ENCODE measurements at places on chromosomes 3 and 15. TPM values are rescaled to one million over a fixed set of nuclear protein-coding genes. Genes with fewer than 3 reads are reported as not detected.
A peak's percentile ranks its signal among the peaks of the same experiment; 100 is the strongest.

DNA sequence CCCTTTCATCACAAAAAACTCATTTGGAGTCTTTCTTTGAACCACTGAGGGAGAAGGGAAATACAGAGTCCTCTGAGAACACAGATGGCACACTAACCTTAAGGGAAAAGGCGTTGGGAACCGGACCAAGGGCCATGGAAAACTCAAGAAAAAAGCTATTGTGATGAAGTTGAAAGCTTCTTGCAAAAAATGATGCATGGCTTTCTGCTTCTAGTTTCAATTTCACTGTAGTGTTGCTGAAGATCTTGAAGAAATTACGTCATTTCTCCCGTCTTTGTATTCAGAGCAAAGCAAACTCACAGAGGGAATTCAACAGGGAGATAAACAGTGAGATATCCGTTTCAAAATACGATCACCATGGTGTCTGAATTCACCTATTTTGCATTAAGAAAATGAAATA is 642.3 kb upstream of the ADAMTS9 start:
- no peaks in the 10 kb centered on the region for H3K27me3 ChIP-seq
- H3K36me3 ChIP-seq, result no peaks in the 10 kb centered on the region
- H3K4me1 ChIP-seq, result peaks cover 4% of the 10 kb centered on the region

- no peak overlapping the region for H3K27ac ChIP-seq
- no peaks in the 10 kb centered on the region for H3K27me3 ChIP-seq
- H3K36me3 ChIP-seq, result no peaks in the 10 kb centered on the region
- no peaks in the 10 kb centered on the region for H3K4me1 ChIP-seq
- no peak overlapping the region for H3K4me3 ChIP-seq
- DNase-seq, result no peak
These were observed 249.1 kb downstream of the OTOL1 start for GRCh38 chr3:161745741-161746140.

GRCh38 chr3:98702166-98702565 is 61.0 kb upstream of the ST3GAL6 start:
- DNase-seq, result no peak
- H3K36me3 ChIP-seq, result no peaks in the 10 kb centered on the region
- H3K27me3 ChIP-seq, result no peaks in the 10 kb centered on the region
- H3K27ac ChIP-seq, result no peak overlapping the region

DNA sequence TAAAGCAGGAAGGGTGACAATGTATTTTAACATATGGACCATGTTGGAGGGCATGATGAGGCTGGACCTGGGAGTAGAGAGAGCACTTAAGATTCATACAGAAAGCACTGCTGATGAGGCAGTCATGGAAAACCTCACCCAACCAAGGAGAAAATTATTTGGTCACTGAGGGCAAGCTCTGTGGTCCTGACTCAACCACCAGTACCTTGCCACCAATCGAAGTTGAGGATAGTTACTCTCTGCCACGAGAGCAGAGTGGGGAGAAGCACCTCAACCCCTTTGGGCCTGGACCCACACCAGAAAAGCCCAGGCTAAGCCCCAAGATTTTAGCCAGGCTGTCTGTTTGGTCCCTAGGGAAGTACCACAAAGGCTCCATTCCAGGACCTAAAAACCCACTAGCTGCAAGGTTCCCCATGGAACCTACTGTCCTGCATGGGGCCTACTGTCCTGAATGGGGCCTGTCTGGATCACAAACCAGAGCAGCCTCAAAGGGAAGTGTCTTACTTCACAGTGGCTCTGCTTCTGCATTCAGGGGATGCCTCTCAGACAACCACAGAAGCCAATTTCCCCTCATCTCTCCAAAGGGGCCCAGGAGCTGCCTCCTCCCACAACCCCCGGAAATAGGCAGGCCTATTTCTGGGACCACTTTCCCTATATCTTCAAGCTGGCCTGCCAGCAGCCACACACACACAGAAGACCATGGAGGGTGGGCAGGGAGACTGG is 4.2 kb downstream of the CCDC71 start:
- H3K4me3 ChIP-seq, result no peak overlapping the region
- no peaks in the 10 kb centered on the region for H3K27me3 ChIP-seq
- peaks cover 32% of the 10 kb centered on the region for H3K36me3 ChIP-seq
- peaks cover 39% of the 10 kb centered on the region for H3K4me1 ChIP-seq
- H3K27ac ChIP-seq, result no peak overlapping the region

- H3K36me3 ChIP-seq, result no peaks in the 10 kb centered on the region
- no peak for DNase-seq
- H3K27me3 ChIP-seq, result no peaks in the 10 kb centered on the region
- no peaks in the 10 kb centered on the region for H3K4me1 ChIP-seq
- no peak overlapping the region for H3K27ac ChIP-seq
These were observed 203.7 kb upstream of the ICE2 start for GRCh38 chr15:60682615-60683014.

GRCh38 chr15:28026221-28026620 is 72.9 kb downstream of the OCA2 start:
- no peaks in the 10 kb centered on the region for H3K27me3 ChIP-seq
- no peak for DNase-seq
- H3K4me1 ChIP-seq, result no peaks in the 10 kb centered on the region
- no peak overlapping the region for H3K27ac ChIP-seq

DNA sequence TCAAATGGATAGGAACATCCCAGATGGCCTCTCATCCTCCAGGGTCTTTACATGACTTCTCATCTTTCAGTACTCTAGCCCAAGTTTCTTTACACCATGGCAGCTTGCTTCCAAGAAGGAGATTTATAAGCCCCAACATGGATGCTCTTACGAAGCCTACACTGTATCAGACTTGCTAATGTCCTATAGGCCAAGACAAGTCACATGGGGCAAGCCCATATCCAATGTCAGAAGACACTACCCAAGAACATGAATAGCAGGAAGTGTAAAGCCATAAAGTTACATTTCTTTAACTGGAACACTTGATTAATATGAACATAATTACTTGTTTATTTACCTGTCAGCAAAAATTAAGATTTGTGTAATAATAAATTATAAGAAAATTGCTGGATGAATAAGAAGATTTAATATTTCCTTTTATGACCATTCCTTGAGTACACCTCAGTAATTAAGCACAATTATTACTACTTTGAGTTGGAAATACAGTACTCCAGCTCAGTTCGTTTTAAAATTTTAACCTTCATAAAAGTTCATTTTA is 5.1 kb downstream of the SPESP1 start:
- no peak overlapping the region for H3K4me3 ChIP-seq
- H3K36me3 ChIP-seq, result no peaks in the 10 kb centered on the region
- H3K27me3 ChIP-seq, result peaks cover 3% of the 10 kb centered on the region

Gene PLAAT1
- not detected for total RNA-seq

DNA sequence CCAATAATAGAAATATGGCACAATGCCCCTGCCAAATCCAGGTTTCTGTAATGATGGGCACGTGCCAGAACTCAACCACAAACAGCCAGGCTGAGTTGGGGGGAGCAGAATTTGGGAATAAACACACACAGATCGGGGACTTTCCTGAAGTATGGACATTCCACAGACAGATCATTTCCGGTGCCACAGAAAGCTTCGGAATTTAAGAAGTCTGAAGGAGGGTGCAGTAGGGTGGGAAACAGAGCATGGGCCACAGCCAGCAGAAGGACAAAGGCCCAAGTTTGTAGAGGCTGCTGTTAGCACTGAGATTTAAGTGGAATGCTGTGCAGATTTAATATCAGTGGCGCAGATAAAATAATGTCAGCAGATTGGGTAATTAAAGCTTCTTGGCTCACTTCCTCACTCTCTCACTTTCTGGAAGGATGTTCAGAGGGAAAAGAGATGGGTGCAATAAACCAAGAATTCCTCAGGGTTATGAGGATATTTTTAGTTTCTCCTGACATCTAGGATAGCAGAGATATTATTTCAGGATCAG is 67.4 kb downstream of the MYLK start:
- no peaks in the 10 kb centered on the region for H3K27me3 ChIP-seq
- H3K4me1 ChIP-seq, result peaks cover 14% of the 10 kb centered on the region
- no peak overlapping the region for H3K4me3 ChIP-seq
- H3K36me3 ChIP-seq, result no peaks in the 10 kb centered on the region

DNA sequence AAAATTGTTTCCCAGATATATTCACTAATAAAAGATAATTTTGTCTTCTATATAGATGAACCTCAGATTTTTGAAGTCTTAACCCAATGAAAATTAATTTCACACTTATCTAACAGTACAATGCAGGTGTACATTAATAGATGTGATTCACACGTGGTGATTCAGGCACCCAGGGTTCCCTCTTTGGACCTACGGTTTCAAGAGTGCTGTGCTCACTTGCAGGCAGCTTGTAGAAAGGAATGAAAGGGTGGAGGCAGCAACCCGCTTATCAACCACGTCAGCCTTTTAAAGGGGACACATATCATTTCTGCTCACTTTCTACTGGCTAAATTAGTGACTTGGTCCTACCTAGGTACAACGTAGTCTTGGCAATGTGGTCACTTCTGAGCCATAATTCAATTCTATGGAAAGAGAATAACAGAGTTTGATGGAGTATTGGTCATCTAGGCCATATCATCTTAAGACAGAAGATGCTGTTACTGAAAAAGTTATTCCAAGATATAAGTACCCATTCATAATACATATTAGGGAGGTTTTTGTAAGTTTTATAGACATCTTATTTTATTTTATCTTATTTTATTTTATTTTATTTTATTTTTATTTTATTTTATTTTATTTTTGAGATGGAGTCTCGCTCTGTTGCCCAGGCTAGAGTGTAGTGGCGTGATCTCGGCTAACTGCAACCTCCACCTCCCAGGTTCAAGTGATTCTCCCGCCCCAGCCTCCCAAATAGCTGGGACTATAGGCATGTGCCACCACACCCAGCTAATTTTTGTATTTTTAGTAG is 37.9 kb downstream of the ACP3 start:
- H3K36me3 ChIP-seq, result peaks cover 14% of the 10 kb centered on the region
- no peaks in the 10 kb centered on the region for H3K27me3 ChIP-seq
- H3K4me1 ChIP-seq, result no peaks in the 10 kb centered on the region

- H3K27ac ChIP-seq, result no peak overlapping the region
- no peaks in the 10 kb centered on the region for H3K27me3 ChIP-seq
- H3K4me1 ChIP-seq, result no peaks in the 10 kb centered on the region
- H3K4me3 ChIP-seq, result no peak overlapping the region
These were observed 17.1 kb upstream of the SKIC8 start for GRCh38 chr15:78316283-78317083.

Gene RTP3
- total RNA-seq, result not detected

GRCh38 chr15:40445421-40445922 is 4.7 kb downstream of the BAHD1 start:
- H3K4me3 ChIP-seq, result no peak overlapping the region
- no peak overlapping the region for H3K27ac ChIP-seq
- H3K4me1 ChIP-seq, result peaks cover 49% of the 10 kb centered on the region
- H3K36me3 ChIP-seq, result no peaks in the 10 kb centered on the region
- no peak for DNase-seq
- no peaks in the 10 kb centered on the region for H3K27me3 ChIP-seq

DNA sequence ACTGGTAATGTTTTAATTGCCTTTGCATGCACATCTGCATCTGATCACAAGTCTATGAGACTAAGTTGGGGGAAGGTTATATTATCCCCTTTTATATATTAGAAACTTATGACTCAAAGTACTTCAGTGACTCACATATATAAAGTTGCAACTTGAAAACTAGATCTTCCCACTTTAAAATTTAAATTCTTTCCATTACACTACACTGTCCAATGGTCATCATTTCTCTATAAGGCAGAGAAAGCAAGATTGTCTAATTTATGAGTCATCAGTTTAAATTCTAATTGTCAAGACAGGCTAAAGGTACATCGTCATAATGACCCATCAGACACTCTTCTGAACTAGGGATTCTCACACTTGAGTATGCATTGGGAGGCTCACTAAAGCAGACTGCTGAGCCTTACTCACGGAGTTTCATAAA is 37.9 kb downstream of the CPA3 start:
- H3K4me3 ChIP-seq, result no peak overlapping the region
- H3K27me3 ChIP-seq, result no peaks in the 10 kb centered on the region
- no peak overlapping the region for H3K27ac ChIP-seq
- H3K4me1 ChIP-seq, result no peaks in the 10 kb centered on the region

DNA sequence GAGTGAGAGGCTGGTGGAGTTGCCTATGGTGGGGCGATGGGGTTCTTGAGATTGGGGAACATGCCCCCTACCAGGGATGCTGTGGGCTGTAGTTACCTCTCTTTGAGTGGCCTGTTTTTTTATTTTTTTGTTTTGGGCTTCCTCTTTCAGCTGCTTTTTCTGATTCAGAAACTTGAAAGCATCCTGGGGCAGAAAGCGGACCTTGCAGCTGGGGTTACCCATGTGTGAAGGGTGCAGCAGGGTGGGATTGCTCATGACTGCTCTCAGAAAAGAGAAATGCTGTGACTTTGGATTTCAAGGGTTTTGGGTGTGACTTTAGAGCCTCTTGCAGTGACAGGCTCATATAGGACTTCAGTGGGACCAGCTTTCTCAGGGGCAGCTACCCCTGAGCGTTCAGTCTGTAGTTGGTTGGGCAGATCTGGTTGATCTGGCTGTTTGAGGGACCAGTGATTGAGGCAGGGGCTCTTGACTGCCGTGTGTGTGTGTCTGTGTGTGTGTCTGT is 1.8 kb downstream of the LIMD1 start:
- H3K4me3 ChIP-seq, result peak overlapping the region; percentile 90
- no peaks in the 10 kb centered on the region for H3K27me3 ChIP-seq
- DNase-seq, result peak; percentile 23
- peak overlapping the region; percentile 81 for H3K27ac ChIP-seq

Gene PRSS50
- 0.41 TPM for total RNA-seq

GRCh38 chr3:141523615-141524375 is 37.0 kb downstream of the RASA2 start:
- H3K27ac ChIP-seq, result no peak overlapping the region
- H3K36me3 ChIP-seq, result peaks cover 28% of the 10 kb centered on the region
- peaks cover 19% of the 10 kb centered on the region for H3K4me1 ChIP-seq
- H3K27me3 ChIP-seq, result no peaks in the 10 kb centered on the region

All from lower lobe of right lung (tissue), 2 donors.